ENCODE measurements at places on chromosomes 12 and 14.

GRCh38 chr12:97235102-97235501 lies 227.5 kb upstream of the RMST start:
- no peak for DNase-seq

DNA sequence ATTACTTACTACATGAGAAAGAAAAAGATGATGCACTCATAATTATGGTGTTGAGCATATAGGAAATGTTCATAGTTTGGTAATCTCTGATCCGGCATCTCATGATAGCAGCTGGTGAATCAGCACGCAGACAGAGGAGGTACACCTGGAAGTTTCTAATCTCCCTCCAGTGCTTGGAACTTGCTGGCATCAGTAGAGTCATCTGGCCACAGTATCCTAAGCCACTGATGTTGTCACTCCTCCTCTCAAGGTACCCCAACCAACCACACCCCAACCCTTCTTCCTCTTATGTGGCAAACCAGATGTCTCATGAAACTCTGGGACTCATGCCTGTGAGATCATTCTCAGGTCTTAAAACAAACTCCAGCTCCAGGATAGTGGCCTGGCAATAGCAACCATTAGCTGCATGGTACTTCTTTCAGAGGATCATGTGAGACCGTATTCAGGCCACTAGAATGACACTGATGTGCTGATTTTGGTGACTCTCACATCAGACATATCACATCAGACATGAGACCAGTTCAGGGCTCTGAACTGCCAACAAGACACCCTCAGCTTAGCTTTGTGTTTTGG lies 143.0 kb downstream of the RASSF9 start:
- no peak for DNase-seq

GRCh38 chr14:67285876-67286452 lies 44.7 kb downstream of the PALS1 start:
- DNase-seq, result peak; percentile 74

DNA sequence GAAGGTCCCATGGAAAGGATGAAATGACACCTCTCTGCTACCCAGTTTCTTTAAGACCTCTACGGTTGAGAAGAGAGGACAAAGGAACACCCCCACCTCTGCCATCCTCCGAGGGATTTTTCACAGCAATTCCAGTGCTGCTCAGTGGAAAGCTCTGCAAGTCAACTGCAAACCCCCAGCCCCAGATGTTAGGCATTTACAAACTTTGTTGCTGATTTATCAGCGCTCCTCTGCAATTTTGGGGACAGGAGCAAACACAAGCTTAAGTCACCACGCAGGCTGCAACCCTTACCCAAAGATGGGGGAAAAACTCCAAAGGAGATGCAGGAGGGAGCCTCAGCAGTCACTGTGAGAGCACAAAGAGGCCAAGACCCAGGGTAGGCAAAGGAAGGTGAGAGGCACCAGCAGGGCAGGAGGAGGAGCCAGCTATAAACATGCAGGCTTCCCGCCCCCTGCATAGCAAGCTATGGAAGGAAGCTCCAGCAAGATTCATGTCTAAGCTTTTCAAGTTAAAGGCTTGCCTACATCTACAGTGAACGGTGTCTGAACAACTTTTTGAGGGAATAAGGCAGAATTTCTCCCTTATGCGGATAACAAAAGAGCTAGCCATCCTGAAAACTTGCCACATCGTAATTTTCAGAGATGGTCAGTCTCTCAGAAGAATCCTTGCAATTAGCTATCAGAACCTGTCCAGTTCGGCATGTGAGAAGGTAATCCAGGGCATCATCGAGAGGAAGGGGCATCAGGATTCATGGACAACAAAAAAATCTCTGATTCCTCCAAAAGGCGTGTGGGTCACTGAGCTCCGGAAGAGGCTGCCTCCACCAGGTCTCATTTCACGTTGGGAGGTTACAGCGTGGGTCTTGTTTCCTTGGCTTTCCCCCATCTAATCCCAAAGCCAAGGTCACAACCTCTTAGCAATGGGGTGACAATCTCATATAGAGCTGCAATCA lies 3.9 kb downstream of the CTDSP2 start:
- no peak for DNase-seq

GRCh38 chr12:113149361-113150150 lies at the start of gene CFAP73:
Gene CFAP73 (plus strand): TSS chr12:113149724. CDS start chr12:113149858, 134 bp downstream.
- peak; percentile 88 for DNase-seq

DNA sequence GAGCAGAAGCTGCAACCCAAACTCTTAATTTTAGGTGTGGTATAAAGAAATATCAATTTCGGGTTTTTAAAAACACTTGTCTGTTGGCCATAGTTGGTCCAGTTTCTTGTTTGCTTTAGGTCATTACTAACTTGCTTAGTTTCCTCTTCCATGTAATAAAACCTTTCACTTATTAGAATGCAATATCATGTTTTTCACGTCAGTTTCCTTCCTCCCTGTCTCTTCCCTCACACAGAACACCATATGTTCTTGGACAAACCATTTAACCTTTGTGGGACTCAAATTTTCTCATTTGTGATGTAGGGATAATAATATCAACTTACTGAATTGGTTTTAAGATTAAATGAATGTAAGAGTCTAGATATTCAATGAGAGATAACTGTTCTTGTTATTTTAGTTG lies 22.9 kb downstream of the PMCH start:
- DNase-seq, result no peak

GRCh38 chr12:76109879-76110278 lies 25.4 kb upstream of the NAP1L1 start:
- no peak for DNase-seq

Data from NCI-H2171 treated with DMSO at 0.1 percent for 48 hours (cell line).